ENCODE measurements at places on chromosomes 6 and 20. TPM values are rescaled to one million over a fixed set of nuclear protein-coding genes. Genes with fewer than 3 reads are reported as not detected.

Gene BNIP5
- total RNA-seq, result 0.06 TPM

Gene SLC4A11
- 0.40 TPM for total RNA-seq

Gene VSTM2L
- total RNA-seq, result 8.0 TPM

- no peak for DNase-seq
Measured at GRCh38 chr6:166813461-166813860, 142.9 kb downstream of the RNASET2 start.

Gene LGSN
- total RNA-seq, result 3.5 TPM
